ENCODE measurements at places on chromosomes 6 and 20.

GRCh38 chr6:166739976-166740318 lies 112.9 kb upstream of the RPS6KA2 start:
- no peak for DNase-seq

DNA sequence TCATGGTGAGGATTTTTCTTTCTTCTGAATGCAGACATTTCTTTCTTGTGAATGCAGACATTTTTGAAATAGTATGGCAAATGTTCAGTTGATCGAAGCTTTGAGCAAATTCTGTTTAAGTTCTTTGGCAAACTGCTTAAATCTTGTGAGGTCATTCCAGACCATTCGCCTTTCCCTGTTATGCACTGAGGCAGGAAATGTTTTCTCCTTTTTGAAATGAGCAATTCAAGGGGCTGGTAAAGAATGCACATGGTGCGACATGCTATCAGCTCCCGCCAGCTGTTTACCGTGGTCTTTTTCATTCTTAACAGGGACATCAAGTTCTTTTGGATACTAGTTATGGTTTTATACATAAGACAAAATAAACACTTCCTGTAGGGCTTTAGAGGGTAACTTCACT lies 112.0 kb upstream of the CCN2 start:
- DNase-seq: no peak

- DNase-seq: no peak
Measured at GRCh38 chr6:91994787-91995186, 1407.9 kb upstream of the MAP3K7 start.

DNA sequence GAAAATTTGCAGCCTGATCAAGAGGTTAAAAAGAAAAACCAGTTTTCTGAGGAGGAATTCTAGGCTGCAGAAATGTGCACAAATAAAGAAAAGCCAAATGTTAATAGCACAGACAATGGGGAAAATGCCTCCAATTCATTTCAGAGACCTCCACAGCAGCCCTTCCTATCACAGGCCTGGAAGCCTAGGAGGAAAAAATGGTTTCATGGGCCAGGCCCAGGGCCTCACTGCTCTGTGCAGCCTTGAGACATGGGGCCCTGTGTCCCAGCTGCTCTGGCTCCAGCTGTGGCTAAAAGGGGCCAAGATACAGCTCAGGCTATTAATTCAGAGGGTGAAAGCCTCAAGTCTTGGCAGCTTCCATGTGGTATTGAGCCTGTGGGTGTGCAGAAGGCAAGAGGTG lies 18.9 kb downstream of the AHI1 start:
- DNase-seq: no peak

DNA sequence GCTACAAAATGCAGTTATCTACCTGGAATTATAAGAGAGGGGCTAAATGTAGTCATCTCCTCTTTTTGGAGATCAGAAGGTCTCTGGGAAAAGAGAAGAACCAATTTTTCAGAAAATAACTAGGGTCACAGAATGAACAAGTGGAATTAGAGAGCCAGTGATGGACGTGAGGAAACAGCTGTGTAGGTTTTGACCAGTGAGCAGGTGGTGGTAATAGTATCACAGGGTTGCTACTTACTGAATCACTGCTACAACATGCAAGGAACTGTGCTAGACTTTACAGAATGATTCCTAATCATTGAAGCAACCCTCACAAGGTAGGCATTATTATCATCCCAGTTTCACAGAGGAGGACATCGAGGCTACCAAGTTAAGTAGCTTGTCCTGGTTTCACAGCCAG lies 1.7 kb downstream of the ATP6V1G2 start:
- no peak for DNase-seq
